ENCODE measurements at places on chromosomes 5 and 9.

DNA sequence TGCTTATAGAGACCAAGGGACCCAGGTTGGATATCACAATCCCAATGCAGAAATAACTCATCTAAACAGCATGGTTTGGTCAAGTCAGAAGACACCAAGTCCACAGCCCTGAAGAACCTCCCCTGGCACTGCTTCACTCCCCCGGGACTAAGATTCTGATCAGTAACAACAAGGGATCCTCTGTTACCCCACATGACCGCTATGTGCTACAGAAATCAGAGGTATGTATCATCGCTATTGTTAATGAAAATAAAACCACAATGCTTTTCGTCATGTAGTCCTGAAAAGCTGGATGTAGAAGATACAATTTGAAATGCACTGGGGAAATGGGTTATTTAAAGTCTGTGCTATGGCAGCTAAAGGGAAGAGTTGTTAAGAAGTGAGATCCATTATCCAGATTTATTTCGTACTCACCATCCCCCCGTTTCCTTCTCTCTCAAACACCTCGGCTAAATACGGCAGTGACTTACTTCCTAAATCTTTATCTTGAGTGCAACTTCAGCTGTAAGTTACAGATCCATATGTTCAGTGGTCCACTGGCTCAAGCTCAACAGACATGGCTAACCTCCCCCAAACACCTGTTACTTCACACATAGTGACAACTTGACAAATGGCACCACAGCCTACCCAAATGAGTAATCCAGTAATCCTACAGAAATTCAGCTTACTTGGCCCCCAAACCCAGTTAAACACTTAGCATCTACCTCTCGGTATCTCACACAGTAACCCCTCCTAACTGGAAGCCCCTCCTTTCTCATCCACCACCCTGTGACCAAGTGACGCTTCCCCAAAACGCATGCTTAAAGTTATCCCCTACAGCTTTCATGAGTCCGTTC is 129.2 kb downstream of the MYO10 start:
- no peak for DNase-seq

GRCh38 chr9:33661176-33661575 is 134.2 kb upstream of the PRSS3 start:
- DNase-seq: no peak

DNA sequence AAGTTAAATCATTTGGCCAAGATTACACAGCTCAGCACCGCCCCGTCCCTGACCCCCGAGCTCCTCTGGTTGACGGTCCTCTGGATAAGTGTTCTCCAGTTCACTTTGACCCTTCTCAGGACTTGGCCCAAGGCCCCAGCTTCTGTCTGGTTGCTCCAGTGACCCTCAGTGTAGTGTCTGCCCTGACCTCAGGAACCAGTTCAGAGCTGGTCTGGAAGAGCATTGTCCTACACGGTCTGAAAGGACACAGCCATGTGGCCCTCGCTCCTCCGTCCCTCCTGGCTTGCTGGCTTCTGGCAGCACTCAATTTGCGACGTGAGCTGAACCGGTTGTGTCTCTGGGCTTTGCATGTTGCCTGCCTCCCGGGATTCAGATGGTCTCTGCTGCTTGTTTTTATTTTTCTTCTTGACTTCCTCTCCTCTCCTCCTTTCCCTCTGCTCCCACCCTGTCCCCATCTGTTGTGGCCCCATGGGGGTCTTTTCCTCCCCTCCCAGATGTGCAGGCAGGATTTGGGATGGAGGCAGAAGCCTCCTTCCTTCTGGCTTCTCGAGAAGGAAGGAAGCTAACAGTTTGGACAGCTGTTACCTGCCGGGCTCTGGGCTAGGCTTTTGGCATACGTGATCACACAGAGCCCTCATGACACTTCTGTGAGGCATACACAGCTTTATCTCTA is 72.0 kb downstream of the PPARGC1B start:
- DNase-seq: peak; percentile 82

GRCh38 chr5:179793468-179794139 is at the start of gene LTC4S:
Gene LTC4S, plus strand, starts transcription at chr5:179793986. Its CDS starts 95 bp downstream, at chr5:179794081.
- no peak for DNase-seq

GRCh38 chr5:62369039-62369438 is 34.7 kb downstream of the DIMT1 start:
- no peak for DNase-seq

DNA sequence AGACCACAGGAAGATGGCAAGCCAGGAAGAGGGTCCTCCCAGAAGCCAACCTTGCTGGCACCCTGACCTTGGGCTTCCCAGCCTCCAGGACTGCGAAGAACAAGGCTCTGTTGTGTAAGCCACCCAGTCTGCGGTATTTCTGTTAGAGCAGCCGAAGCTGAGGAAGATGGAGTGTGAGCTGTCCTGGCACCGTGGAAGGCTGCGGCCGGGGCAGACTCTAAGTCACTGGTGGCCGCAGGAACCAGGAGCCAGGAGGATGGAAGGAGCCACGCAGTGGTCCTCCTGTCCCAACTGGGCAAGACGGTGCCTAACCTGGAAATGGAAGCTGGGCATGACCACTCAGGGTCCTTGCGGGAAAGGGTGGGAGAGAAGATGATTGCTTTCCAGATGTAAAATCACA is 89.1 kb downstream of the ZNF354C start:
- DNase-seq: no peak

- no peak for DNase-seq
These were observed 2.5 kb downstream of the SMC5 start for GRCh38 chr9:70261131-70261870.

DNA sequence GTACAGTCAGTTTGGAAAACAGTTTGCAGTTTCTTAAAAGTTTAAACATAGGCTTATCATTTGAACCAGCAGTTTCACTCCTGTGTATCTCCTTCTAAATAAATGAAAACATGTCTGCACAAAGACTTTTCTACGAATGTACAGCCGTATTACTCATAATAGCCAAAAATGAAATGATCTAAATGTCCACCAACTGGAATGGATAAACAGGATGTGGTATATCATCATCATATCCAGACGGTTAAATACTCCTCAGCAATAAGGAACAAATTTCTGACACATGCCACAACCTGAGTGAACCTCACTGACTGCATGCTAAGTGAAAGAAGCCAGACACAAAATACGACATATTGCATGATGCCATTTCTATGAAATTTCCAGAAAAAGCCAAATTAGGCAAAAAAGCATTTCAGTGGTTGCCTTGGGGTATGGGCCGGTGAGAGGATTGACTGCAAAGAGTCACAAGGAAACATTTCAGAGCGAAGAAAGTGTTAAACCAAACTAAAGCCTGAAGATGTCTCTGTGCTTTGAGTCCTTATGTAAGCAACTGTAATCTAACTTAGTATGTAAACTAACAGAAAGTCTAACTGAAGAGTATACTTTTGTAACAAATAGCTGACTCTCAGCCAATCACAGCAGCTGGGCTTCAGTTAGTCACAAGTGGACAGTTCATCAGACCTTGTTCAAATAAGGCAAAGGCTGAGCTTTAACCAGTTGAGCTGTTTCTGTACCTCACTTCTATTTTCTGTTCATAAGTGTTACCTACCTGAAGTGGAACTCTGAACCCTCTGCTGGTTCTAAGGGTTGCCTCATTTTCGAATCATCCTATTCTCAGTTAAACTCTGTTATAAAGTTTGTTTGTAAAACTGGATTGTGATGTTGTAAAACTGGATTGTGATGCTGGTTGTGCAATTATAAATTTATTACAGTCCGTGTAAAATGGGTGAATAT is 65.2 kb downstream of the TRIO start:
- DNase-seq: peak; percentile 75

DNA sequence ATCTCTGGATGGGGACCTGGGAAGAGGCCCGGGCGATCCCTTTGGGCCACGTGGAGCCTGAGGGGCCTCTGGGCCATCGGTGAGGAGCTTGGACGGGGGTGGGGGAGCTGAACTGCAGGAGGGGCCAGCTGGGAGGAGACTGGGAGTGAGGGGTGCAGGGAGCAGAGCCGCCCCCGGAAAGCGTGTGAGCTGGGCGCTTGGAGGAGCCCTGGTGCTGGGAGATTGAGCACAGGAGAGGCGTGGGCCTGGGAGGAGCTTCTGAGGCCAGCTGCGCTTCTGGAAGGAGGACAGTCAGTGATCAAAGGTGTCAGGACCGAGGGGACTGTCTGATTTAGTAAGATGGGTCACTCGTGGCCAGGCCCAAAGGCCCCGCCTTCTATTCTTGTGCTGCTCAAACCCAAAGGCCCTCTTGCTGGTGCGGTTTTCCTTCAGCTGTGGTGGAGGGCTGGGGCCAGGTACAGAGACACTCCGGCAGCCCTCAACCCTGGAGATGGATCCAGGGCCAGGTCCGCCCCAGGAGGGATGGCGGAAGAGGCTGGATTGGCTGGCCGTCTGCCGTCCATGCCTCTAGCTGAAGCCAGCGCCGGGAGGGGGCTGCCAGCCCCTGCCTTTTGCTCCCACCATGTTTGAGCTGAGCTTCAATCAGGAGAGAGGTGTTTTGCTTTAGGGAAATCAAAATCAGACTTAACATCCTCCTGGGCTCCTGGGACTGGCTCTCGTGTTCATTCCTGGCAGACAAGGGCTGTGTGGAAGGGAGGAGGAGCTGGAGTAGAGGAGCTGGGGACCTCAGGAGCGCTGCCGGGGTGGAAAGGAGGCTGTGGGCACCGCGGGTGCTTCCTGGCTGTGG is 21.6 kb downstream of the NCS1 start:
- no peak for DNase-seq

GRCh38 chr5:176166427-176166826 is 71.8 kb upstream of the SIMC1 start:
- peak; percentile 41 for DNase-seq

DNA sequence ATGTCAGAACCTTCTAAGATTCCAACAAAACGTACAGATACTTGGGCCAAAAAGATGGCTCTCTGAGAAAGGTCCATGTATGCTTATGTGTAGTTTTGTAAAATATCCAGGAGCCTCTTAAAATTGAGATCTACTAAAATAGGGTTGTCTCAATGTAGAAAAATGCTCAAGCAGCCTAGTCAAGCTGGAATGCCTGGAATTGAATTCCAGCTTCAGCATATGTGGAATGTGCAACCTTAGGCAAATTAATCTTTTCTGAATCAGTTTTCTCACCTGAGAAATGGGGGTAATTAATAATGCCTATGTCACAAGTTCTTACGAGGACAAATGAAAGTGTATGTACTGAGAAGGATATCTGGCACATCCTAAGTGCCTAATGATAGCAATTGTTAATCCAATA is 662.4 kb downstream of the DTWD2 start:
- no peak for DNase-seq

- no peak for DNase-seq
These were observed 15.7 kb downstream of the GRAMD2B start for GRCh38 chr5:126438868-126439267.

DNA sequence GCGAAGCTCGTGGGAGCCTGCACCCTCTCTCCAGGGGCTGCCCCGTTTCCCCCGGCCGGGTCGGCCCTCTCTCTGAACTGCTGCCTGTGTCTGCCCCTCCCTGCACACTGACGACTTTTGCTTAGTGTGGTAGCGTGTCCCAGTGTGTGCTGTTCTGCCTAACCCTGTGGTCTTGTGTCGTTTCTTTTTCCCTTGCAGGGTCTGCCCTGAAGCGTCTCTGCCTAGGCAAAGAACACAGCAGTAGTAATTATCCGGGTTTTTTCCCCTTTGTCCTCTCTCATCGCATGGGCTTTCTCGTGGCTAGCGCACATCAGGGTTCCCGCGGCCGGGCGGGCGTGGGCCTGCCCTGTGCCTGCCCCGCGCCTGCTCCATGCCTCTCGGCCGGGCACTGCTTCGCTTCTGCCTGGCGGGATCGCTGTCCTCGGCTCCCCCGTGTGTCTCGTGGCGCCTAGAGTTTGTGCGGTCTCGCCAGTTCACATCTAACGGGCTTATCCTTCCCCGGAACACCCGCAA is 122.7 kb downstream of the WNK2 start:
- DNase-seq: no peak

All from DMS53 (cell line).